ENCODE measurements at places on chromosomes 12 and 14. TPM values are rescaled to one million over a fixed set of nuclear protein-coding genes. Genes with fewer than 3 reads are reported as not detected.

NPFF gene
- total RNA-seq: not detected

CCDC175 gene
- total RNA-seq: not detected

PITPNM2 gene
- total RNA-seq: 4.1 TPM

NKX2-8 gene
- not detected for total RNA-seq

MIP gene
- not detected for total RNA-seq

PTGDR gene
- total RNA-seq: 1.8 TPM
